Left lung (tissue), 14 donors: ENCODE measurements at places on chromosomes 2 and 18. TPM values are rescaled to one million over a fixed set of nuclear protein-coding genes. Genes with fewer than 3 reads are reported as not detected.
A peak's percentile ranks its signal among the peaks of the same experiment; 100 is the strongest.

The GPR35 gene
- polyA plus RNA-seq = 1.5 TPM

DNA sequence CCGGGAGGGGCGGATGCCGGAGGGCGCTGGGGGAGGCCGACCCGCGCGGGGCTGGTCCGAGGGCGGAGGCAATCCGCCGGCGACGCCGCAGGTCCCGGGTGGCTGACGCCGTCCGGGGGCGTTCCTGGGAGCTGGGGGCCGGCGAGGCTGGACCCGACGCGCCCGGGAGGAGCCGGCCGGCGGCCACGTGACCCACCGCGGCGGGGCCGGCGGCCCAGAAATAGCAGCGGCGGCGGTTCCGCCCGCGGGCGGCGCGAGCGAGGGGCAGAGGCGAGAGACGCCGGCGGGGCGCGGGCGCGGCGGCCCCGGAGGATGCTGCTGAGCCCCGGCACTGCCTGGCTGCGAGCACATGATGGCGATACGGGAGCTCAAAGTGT, at the start of gene RAB31:
Gene RAB31 (plus strand): TSS at position 245 of the 377 bp plus-strand sequence. CDS start 105 bp downstream, at position 350.
- peak; percentile 91 for DNase-seq

The NT5DC4 gene
- polyA plus RNA-seq = not detected

The CDH7 gene
- 1.5 TPM for polyA plus RNA-seq
